ENCODE measurements at places on chromosomes 1 and 21. TPM values are rescaled to one million over a fixed set of nuclear protein-coding genes. Genes with fewer than 3 reads are reported as not detected.

Gene PLCH2
- total RNA-seq: 10.1 TPM

DNA sequence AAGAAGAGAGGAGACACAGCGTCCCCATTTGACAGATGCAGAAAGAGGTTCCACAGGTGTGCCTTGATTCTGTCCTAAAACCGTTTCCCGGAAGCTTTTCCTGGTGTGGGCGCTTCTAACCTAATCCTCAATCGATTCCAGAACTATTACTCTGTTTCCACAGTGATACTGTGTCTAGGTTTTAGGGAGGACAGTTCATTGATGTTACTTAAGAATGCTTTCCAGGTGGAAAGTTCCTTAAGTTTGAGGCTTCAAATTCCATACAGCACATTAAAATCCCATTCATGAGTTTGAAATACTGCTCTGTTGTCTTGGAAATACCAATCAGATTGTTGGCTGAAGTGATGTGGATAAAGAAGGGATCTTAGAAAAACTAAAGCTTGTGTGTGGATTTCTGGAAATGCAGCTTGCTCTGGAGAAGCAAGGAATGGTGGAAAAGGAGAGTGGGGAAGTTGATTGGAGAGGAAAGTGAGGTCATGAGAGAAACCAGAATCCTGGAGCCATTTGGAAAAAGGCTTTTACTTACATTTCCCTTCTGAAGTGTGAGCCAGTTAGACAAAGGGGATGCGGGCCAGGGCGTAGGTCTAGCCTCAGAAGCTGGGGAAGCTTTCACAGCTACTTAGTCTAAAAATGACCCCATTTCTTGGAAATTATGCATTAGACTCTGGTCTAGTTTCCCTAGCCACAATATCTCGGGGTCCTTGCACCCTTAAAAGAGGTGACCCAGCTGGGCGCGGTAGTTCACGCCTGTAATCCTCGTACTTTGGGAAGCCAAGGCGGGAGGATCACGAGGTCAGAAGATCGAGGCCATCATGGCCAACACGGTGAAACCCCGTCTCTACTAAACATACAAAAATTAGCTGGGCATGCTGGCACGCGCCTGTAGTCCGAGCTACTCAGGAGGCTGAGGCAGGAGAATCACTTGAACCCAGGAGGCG is 6.7 kb downstream of the ELF3 start:
- no peak overlapping the region for H3K4me3 ChIP-seq
- DNase-seq: no peak
- H3K27me3 ChIP-seq: no peaks in the 10 kb centered on the region
- no peaks in the 10 kb centered on the region for H3K36me3 ChIP-seq

Gene SH2D1B
- total RNA-seq: not detected

Gene SMAP2
- total RNA-seq: 210 TPM

DNA sequence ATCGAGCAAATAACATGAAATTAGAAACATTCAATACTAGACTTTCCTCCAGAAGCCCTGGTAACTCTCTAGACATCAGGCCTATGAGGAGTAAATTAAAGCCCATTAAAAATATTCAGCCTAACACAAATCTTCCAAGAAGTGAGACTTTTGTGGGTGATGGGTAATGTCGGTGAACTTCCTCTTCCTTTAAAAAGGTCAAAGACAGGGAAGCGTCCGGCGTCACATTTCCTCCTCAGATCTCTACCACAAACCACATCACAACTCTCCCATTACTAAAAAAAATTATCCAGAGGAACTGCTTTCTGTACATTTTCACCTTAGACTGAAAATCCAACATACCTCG is 1.4 kb downstream of the EIF4G3 start:
- H3K27ac ChIP-seq: peak overlapping the region; percentile 71
- H3K4me3 ChIP-seq: no peak overlapping the region
- peak; percentile 52 for DNase-seq
- H3K27me3 ChIP-seq: no peaks in the 10 kb centered on the region
- H3K4me1 ChIP-seq: peaks cover 8% of the 10 kb centered on the region

Gene MMP23B
- 12.8 TPM for total RNA-seq

- peak overlapping the region; percentile 6 for H3K4me3 ChIP-seq
- peak; percentile 88 for DNase-seq
- peaks cover 47% of the 10 kb centered on the region for H3K4me1 ChIP-seq
- peak overlapping the region; percentile 70 for H3K27ac ChIP-seq
Measured at GRCh38 chr1:204520834-204521709, 4.9 kb downstream of the MDM4 start.

Gene PLXNA2
- 1.2 TPM for total RNA-seq

DNA sequence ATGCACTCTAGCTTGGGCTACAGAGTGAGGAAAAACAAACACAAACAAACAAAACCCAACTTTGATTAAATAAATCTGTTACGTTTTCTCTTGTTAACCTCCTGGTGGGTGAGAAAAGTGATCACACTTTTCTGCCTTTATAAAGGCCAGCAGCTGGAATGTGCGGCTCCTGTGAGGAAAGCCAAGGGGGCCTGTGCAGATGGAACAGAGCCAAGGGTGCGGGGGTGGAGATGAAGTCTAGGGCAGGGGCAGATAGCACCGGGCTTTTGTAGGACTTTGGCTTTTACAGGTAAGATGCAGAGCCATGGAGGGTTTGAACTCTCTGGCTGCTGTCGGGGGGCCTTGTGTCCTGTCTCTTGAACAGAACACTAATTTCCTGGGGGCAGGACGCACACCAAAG is 40.7 kb upstream of the GPR37L1 start:
- no peaks in the 10 kb centered on the region for H3K27me3 ChIP-seq
- no peak overlapping the region for H3K27ac ChIP-seq
- no peaks in the 10 kb centered on the region for H3K36me3 ChIP-seq
- DNase-seq: no peak

GRCh38 chr21:28789523-28789922 is 203.2 kb downstream of the LTN1 start:
- no peaks in the 10 kb centered on the region for H3K27me3 ChIP-seq
- H3K4me3 ChIP-seq: no peak overlapping the region
- H3K4me1 ChIP-seq: no peaks in the 10 kb centered on the region
- no peak for DNase-seq
- no peaks in the 10 kb centered on the region for H3K36me3 ChIP-seq
- no peak overlapping the region for H3K27ac ChIP-seq

Gene DSCAM
- not detected for total RNA-seq

- no peaks in the 10 kb centered on the region for H3K36me3 ChIP-seq
- H3K27ac ChIP-seq: peak overlapping the region; percentile 96
- H3K4me3 ChIP-seq: peak overlapping the region; percentile 89
- H3K27me3 ChIP-seq: no peaks in the 10 kb centered on the region
Measured at GRCh38 chr1:248823517-248824001, 2.2 kb downstream of the SH3BP5L start.

DNA sequence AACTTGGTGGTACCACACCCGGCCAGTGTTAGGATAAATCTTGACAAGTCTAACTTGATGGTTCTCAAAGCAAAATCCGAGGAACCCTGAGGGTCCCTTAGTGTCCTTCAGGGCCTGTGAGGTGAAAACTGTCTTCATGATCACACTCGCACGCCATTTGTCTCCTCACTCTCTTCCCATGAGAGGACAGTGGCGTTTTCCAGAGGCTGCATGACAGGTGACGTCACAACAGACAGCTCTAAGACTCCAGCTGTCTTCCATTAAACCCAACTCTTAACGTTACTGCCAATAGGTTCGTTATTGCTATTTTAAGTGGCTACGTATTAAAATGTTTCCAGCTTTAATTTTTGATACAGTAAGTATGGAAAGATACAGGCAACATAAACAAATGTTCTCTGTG is 13.8 kb downstream of the CFAP74 start:
- no peak overlapping the region for H3K27ac ChIP-seq
- no peaks in the 10 kb centered on the region for H3K36me3 ChIP-seq
- no peaks in the 10 kb centered on the region for H3K27me3 ChIP-seq
- no peaks in the 10 kb centered on the region for H3K4me1 ChIP-seq
- DNase-seq: no peak
- H3K4me3 ChIP-seq: no peak overlapping the region

GRCh38 chr21:19995253-19995652 is 1003.0 kb upstream of the NCAM2 start:
- no peak overlapping the region for H3K27ac ChIP-seq
- H3K4me1 ChIP-seq: no peaks in the 10 kb centered on the region
- no peak overlapping the region for H3K4me3 ChIP-seq
- no peaks in the 10 kb centered on the region for H3K27me3 ChIP-seq
- H3K36me3 ChIP-seq: no peaks in the 10 kb centered on the region

Gene MYCL
- total RNA-seq: 0.30 TPM

Gene TMEM240
- total RNA-seq: 2.8 TPM

Gene HORMAD1
- total RNA-seq: 0.65 TPM

DNA sequence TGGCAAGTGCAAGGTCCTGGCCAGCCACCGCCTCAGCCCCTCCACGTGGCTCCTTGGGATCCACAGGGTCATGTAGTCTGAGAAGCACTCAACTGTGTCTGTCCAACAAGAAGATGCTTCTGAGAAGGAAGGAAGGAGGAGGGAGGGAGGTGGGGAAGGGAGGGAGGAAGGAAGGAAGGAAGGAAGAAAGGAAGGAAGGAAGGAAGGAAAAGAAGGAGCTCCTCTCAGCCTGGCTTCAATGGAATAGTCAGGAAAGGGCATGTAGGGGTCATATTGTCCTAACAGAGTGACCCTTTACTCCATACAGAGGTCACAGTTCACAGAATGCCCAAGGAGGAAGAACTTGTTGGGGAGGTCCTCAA is 42.5 kb upstream of the TARDBP start:
- H3K27me3 ChIP-seq: no peaks in the 10 kb centered on the region
- H3K4me3 ChIP-seq: no peak overlapping the region
- no peaks in the 10 kb centered on the region for H3K36me3 ChIP-seq
- H3K27ac ChIP-seq: no peak overlapping the region
- no peaks in the 10 kb centered on the region for H3K4me1 ChIP-seq
- DNase-seq: no peak

GRCh38 chr1:11543796-11544195 is 64.8 kb downstream of the DISP3 start:
- H3K36me3 ChIP-seq: no peaks in the 10 kb centered on the region
- no peak overlapping the region for H3K4me3 ChIP-seq
- no peaks in the 10 kb centered on the region for H3K27me3 ChIP-seq
- no peak for DNase-seq
- H3K4me1 ChIP-seq: no peaks in the 10 kb centered on the region
- H3K27ac ChIP-seq: no peak overlapping the region

DNA sequence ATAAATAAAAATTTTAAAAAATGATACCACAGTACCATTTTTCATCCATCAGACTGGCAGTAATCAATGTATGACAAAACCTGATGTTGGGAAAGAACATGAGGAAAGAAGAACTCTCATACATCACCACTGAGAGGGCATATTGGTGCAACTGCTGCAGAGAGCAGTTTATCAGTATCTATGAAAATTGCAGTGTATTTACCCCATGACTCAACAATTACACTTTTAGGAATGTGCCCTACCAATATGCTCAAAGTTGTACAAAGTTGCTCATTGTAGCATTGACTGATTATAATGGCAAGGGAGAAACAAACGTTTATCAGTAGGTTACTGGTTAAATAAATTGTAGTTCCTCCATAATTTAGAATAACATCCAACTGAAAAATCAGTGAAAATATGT is 36.7 kb downstream of the CATSPERE start:
- H3K4me3 ChIP-seq: no peak overlapping the region
- H3K4me1 ChIP-seq: no peaks in the 10 kb centered on the region
- DNase-seq: no peak
- no peaks in the 10 kb centered on the region for H3K27me3 ChIP-seq

- H3K4me1 ChIP-seq: no peaks in the 10 kb centered on the region
- no peak overlapping the region for H3K27ac ChIP-seq
- no peaks in the 10 kb centered on the region for H3K36me3 ChIP-seq
- no peak overlapping the region for H3K4me3 ChIP-seq
Measured at GRCh38 chr21:31570824-31571566, 88.5 kb upstream of the SOD1 start.

- DNase-seq: no peak
- H3K4me3 ChIP-seq: no peak overlapping the region
- H3K36me3 ChIP-seq: no peaks in the 10 kb centered on the region
- no peaks in the 10 kb centered on the region for H3K27me3 ChIP-seq
- H3K4me1 ChIP-seq: no peaks in the 10 kb centered on the region
Measured at GRCh38 chr1:80375662-80376061, 1369.1 kb upstream of the ADGRL4 start.

Gene PGLYRP4
- total RNA-seq: not detected

DNA sequence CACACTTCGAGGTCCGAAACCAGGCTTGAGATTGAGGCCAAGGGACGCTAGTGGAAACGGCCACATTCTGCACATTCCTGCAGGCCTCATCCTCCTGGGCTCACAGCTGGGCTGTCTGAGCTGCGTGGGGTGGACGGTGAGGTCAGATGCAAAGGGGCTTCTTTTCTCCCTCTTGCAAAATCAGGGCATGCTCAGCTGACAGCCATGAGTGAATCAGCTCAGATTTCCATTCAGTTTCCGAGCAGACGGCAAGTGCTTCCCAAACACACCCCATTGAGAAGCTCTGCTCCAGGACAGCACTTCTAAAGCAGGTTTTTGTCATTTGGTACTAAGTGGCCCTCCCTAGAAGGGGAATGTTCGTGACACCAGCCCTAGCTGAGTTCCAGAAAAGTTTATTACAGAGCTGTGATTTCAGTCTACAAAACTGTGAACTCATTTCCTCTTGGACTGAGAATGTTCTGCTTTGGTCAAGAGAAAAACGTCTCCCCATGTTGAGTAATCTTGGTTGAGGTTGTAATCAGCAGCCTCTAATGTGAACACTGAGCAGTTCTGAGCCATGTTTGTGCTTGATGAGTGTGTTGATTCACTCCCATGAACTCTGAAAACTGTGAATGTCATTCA is 10.0 kb downstream of the PDPN start:
- no peak for DNase-seq
- H3K4me3 ChIP-seq: no peak overlapping the region
- no peaks in the 10 kb centered on the region for H3K27me3 ChIP-seq
- H3K27ac ChIP-seq: no peak overlapping the region
- no peaks in the 10 kb centered on the region for H3K4me1 ChIP-seq

- H3K4me1 ChIP-seq: peaks cover 22% of the 10 kb centered on the region
- H3K4me3 ChIP-seq: no peak overlapping the region
- no peaks in the 10 kb centered on the region for H3K36me3 ChIP-seq
- no peak for DNase-seq
- no peak overlapping the region for H3K27ac ChIP-seq
Measured at GRCh38 chr1:236419502-236419901, 25.4 kb downstream of the EDARADD start.

Gene CLCA1
- total RNA-seq: not detected

- H3K4me3 ChIP-seq: no peak overlapping the region
Measured at GRCh38 chr21:28537371-28538079, 455.2 kb downstream of the LTN1 start.

Gene RNU11
- not detected for total RNA-seq

- no peaks in the 10 kb centered on the region for H3K27me3 ChIP-seq
- no peaks in the 10 kb centered on the region for H3K36me3 ChIP-seq
- no peak for DNase-seq
- H3K4me1 ChIP-seq: peaks cover 16% of the 10 kb centered on the region
- H3K27ac ChIP-seq: peak overlapping the region; percentile 66
Measured at GRCh38 chr1:155070158-155070621, 6.7 kb downstream of the EFNA4 start.

- H3K4me1 ChIP-seq: no peaks in the 10 kb centered on the region
- H3K27me3 ChIP-seq: no peaks in the 10 kb centered on the region
- H3K4me3 ChIP-seq: no peak overlapping the region
Measured at GRCh38 chr1:42480921-42481320, 17.8 kb downstream of the CCDC30 start.

Gene FTCD
- 0.29 TPM for total RNA-seq

Gene ROR1
- 0.16 TPM for total RNA-seq

Gene FAAH
- 10.7 TPM for total RNA-seq

GRCh38 chr1:227317523-227318015 is 723 bp downstream of the CDC42BPA start:
- no peak overlapping the region for H3K27ac ChIP-seq
- DNase-seq: peak; percentile 21
- peaks cover 5% of the 10 kb centered on the region for H3K27me3 ChIP-seq
- peaks cover 4% of the 10 kb centered on the region for H3K4me1 ChIP-seq
- H3K4me3 ChIP-seq: peak overlapping the region; percentile 36
- no peaks in the 10 kb centered on the region for H3K36me3 ChIP-seq

GRCh38 chr1:67947114-67947513 is 103.3 kb downstream of the DIRAS3 start:
- H3K4me1 ChIP-seq: no peaks in the 10 kb centered on the region
- H3K4me3 ChIP-seq: no peak overlapping the region
- H3K36me3 ChIP-seq: no peaks in the 10 kb centered on the region
- DNase-seq: no peak

All from naive thymus-derived CD4-positive, alpha-beta T cell (primary cell).